GM23248 (cell line): ENCODE measurements at places on chromosomes 5 and 9. TPM values are rescaled to one million over a fixed set of nuclear protein-coding genes. Genes with fewer than 3 reads are reported as not detected.

The TRUB2 gene
- total RNA-seq = 10.0 and 13.8 TPM in 2 replicates

- DNase-seq = no peak
Observed at GRCh38 chr5:7348168-7348854, 47.6 kb upstream of the ADCY2 start.

DNA sequence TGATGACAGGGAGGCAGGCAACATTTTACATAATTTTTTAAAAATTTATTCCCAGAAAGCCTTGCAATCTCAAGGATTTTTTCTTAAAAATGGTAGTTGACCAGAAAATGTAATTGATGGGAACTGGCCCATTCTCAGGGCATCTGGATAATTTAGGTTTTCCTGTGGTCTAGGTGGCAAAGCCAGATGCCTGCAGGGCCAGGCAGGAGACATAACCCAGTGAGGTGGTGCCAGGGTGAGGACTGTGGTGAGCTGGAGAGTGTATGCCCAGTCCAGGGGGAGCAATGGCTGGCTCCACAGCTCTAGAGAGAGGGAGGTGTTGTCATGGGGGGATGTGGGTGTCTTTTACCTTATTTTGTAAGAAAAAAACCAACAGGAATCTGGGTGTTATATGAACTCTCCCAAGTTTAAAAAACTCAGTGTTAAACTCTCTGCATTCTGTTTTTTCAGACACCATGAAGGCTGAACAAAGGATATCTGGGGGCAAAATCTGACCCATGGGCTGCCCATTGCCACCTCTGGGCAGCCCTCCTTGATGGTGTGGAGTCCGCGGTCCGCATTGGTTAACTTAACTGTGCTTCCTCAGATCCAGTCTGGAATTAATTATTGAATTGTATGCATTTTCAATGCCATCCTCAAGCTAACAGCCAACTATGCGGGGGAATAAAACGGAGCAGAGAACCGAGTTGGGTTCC, 43.9 kb downstream of the BOD1 start:
- peak; percentile 17 for DNase-seq

DNA sequence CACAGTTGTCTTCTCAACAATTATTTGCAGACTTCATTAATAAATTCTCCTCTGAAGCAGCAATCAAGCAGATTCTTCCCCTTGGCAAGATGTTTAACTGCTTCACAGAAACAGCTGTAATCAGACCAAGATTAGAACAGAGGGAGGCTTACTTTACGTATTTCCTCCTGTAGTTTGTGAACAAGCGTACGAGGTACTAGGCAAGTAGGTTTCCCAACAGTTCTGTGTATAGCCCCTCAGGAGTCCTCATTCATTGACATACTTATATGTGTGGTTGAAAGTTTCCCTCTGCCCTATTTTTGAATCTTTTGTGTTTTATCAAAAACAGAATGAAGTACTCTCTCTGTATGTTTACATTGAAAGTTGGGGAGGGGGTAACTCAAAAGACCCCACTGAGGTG, 128.0 kb downstream of the SPATA31D1 start:
- DNase-seq = no peak

DNA sequence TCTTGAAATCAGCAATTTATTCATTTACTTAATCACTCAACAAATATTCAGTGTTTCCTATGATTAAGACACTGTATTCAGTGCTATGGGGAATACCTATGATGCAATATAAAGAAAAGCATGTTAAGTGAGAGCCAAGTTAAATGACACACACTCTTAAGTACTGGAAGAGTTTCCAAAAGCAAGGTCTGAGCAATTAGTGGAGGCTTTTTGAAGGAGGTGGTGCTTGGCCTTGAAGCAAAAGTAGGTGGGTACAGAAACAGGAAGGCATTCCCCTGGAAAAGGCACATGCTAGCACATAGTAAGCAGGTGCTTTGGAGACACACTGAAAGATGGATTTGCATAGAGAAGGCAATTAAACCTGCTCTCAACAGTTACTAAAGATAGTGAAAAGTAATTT, 4.0 kb downstream of the TSLP start:
- DNase-seq = peak; percentile 95

- peak; percentile 82 for DNase-seq
Observed at GRCh38 chr5:174045470-174046025, at the start of gene NSG2. Gene NSG2 (plus strand): TSS chr5:174045706. CDS start chr5:174046756, 1,050 bp downstream.
